NCI-H1092 (cell line): ENCODE measurements at places on chromosomes 12 and 14.
A peak's percentile ranks its signal among the peaks of the same experiment; 100 is the strongest.

DNA sequence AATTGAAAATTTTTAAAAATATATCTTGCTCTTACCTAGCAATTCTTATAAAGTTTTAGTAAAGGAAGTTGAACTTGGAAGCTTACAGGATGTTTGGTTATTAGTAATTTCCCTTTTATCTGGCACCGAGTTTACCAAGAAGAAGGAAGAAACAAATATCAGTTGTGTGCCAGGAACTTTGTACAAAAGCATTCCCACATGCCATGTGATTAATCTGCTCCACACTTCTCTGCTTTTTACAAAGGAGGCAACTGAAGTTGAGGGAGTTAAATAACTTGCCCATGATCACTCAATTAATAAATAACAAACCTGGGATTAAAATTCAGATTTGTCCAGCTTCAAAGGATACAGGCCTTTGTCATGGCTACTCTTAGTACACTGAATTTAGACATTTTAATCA, 122.5 kb upstream of the BCAT1 start:
- no peak for DNase-seq

DNA sequence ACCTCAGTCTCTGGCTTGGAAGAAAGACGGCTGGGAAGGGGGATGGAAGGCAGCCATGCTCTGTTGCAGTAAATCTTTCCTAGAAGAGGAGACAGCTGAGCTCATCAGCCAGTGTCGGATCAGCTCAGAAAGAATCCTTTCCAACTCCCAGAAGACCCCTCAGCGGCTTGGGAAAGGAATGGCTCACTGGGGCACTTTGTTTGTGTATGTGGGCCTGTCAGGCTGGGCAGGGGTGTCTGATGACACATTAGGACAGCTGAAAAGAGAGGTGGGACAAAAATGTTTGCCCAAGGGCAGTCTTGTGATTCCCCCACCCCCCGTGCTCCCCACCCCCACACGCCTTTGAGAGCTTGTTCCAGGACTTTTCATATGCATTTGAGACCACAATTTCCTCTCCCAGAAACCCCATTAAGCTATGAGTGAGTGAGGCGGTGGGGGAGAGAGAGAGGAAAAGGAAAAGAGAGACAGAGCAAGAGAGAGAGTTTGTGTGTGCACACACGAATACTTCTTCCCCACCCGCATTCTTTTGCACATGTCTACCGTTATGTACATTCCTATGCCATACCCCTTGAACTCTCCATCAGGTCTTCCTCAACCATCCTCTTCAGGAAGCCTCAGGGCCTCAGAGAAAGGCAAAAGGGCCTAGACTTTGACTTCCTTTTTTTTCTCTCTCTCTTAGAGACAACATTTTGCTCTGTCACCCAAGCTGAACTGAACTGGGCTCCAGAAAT, 198.9 kb downstream of the ZFP36L1 start:
- DNase-seq, result no peak

- DNase-seq, result peak; percentile 57
Measured at GRCh38 chr14:91573894-91574837, 64.1 kb upstream of the PPP4R3A start.

DNA sequence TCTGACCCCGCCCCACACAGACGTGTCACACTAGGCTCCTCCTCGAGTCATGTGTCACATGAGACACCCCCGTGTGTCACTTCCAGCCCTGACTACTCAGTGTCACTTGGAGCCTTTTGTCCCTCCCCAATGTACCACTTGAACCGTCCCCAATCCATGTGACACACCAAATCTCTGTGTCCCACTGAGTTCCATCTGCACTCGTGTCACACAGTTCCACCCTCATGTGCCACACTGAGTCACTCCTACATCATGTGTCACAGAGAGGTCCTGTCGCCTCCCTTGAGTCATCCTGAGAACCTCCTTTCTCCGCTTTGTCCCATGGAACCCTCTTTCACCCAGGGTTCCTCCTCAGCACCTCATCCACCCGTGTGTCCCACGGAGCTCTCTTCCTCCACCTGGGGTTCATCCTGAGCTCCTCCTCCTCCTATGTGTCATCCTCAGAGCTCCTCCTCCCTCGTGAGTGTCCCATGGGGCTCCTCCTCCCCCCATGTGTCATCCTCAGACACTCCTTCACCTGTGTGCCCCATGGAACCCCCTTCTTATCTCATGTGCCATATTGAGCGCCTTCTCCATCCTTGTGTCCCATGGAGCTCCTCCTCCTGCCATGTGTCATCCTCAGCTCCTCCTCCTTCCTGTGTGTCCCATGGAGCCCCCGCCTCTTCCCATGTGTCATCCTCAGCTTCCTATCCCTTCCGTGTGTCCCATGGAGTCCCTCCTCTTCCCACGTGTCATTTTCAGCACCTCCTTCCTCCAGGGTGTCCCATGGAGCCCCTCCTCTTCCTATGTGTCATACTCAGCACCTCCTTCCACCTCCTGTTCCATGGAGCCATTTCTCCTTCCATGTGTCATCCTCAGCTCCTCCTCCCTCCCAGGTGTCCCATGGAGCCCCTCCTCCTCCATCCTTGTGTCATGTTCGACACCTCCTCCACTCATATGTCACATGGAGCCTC, 32.0 kb downstream of the RTL1 start:
- DNase-seq, result no peak

GRCh38 chr14:64779472-64779871, 75.2 kb downstream of the PLEKHG3 start:
- DNase-seq, result no peak

GRCh38 chr12:24133384-24133783, 183.9 kb upstream of the SOX5 start:
- DNase-seq, result no peak

DNA sequence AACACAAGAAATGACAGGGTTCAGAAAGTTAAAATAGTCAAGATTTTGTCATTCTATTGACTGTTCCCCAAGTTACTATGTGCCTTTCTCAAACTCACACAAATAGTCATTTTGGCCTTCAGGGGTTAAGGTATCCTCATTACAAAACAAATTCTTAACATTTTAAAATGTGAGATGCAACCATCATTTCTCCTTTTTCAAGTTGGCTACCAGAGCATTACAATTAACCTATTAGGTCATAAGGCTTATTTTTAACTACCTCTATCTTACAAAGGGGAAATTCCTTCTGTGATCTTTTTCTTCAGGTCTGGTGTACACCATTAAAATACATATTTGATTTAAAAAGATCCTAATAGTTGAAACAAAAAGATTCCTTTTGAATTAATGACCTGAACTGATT, 61.2 kb downstream of the SLC38A1 start:
- no peak for DNase-seq

DNA sequence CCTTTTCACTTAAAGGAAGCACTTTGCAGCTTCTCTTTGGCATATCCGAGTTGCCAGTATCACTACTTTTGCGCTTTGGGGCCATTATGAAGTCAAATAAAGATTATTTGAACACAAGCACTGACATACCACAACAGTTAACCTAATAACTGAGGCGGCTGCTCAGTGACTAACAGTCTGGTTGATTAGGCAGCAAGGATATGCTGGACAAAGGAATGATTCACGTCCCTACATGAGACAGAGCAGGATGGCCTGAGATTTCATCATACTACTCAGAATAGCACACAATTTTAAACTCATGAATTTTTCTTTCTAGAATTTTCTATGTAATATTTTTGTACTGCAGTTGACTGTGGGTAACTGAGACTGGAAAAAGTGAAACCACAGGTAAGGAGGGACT, 56.9 kb upstream of the E2F7 start:
- DNase-seq, result no peak

GRCh38 chr12:100980856-100981255, 186.3 kb downstream of the ANO4 start:
- no peak for DNase-seq

GRCh38 chr14:92943855-92944570, 21.1 kb downstream of the CHGA start:
- DNase-seq, result no peak

DNA sequence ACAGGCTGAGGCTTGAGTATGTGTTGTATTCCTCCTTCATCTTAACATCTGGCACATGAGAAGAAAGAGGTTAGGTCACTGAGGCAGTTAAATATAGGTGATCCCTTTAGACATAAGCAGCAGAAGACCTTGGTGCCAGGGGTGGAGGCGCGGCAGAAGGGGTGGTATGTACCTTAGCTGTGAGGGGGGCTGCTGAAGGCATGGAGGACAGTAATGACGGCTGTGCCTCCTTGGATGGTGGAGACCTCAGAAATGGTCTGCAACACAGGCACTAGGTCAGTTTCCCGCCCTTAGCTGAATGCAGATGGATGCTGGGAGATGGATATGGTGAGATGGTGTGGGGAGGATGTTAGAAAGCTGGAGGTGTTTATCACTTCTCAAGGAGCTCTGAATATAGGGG, 1.5 kb upstream of the PNMA1 start:
- no peak for DNase-seq

DNA sequence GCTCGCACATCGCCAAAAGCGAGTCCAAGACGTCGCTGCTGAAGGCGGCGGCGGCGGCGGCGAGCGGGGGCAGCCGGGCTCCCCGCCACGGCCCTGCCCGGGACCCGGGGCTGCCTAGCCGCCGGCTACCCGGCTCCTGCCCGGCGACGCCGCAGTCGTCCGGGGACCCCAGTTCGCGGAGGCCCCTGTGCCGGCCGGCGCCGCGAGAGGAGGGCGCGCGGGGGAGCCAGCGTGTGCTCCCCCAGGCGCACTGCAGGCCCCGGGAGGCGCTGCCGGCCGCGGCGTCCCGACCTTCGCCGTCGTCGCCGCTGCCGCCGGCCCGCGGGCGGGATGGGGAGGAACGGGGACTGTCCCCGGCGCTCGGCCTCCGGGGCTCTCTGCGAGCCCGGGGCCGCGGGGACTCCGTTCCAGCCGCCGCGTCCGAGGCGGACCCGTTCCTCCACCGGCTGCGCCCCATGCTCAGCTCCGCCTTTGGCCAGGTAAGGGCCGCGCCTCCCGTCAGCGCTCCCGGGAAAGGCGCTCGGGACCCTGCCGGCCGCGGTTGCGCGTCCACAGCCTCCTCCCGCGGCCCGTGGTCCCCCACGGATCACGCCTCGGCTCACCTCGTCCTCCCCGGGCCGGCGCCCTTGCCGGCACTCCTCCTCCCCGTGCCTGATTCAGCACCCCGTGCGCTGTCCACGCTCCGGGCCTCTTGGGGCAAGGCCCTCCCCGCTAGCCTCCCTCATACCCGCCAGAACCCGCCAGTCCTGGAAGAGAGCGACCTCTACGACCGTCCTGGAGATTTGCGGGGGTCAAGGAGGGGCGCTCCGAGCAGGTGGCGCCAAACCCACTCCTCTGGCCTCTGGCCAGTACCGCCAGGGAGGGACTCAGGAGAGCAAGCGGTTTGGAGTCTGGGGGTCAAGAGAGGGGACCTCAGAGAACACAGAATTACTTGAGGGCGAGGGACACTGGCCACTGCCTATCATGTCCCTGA, 721 bp downstream of the CABP1 start:
- no peak for DNase-seq

- no peak for DNase-seq
Measured at GRCh38 chr14:52063052-52063462, 5.8 kb downstream of the NID2 start.

- no peak for DNase-seq
Measured at GRCh38 chr12:67524861-67525616, 123.5 kb upstream of the DYRK2 start.

GRCh38 chr14:104249089-104249488, 110.7 kb downstream of the KIF26A start:
- no peak for DNase-seq

DNA sequence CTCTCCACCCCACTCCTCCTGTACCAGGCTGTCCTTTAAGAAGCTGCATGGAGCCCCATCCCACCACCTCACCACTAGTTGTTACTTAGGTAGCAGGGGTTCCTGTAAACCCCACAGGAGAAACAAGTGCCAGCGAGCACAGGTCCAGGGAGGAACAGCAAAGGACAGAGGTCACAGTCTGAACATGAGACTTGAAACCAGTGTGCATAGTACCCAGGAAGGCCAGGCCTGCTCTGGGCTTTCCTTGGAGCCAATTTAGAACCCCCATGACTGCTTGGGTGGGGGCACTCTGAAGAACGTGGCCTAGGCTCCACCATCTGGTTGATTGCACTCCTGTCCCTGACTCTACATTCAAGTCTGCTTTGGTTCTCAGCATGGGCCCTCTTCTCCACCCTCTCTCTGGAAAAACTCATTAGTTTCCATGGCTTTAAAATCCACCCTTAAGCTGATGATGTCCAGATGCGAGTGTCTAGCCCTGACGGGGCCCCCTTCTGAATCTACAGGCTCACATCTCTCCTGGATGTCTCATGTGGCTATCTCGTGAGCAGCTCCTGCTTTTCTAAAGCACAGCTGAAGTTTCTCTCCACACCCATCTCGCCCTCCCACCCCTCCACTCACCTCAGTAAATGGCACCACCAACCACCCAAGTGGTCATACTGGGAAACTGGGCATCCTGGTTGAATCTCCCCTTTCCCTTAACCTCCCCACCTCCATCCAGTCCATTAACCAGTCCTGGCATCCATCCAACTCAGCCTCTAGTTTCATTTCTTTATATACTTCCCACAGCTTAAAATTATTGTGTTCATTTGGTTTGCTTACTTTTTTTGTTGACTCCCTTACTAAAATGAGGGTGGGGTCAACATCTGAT, 8.4 kb downstream of the KRT3 start:
- no peak for DNase-seq

DNA sequence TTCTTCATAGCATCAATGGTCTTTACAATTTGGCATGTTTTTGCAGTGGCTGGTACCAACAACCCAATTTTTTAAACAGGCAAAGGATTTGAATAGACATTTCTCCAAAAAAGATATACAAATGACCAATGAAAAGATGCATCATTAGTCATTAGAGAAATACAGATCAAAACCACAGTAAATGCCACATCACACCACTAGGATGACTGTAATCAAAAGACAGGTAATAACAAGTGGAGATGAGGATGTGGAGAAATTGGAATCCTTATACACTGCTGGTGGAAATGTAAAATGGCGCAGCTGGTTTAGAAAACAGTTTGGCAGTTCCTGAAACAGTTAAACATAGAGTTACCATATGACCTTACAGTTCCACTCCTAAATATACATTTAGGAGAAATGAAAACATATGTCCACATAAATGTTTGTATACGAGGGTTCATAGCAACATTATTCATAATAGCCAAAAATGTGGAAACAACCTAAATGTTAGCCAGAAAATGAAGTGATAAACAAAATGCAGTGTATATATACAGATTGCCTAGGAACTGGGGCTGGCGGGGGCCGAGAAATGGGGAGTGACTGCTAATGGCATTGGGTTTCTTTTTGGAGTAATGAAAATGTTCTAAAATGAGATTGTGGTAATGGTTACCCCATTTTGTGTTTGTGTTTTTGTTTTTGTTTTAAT, 55.2 kb downstream of the TGFB3 start:
- DNase-seq, result no peak

DNA sequence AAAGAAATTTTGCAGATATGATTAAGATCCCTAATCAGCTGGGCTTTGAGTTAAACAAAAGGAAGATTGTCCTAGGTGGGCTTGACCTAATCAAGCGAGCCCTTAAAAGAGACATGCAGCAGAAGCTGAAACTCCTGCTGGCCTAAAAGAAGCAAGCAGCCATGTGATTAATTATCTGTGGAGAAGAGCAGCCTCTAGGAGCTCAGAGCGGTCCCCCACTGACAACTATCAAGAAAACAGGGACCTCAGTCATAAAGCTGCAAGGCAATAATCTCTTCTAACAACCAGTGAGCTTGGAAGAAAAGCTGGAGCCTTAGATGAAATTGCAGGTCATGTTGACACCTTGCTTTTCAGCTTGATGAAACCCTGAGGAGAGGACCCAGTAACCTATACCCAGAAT, 288.9 kb upstream of the CLEC14A start:
- DNase-seq, result no peak

- no peak for DNase-seq
Measured at GRCh38 chr12:67320614-67321295, 51.6 kb downstream of the CAND1 start.
